ENCODE measurements at places on chromosomes 2 and 18.

- DNase-seq = no peak
Observed at GRCh38 chr2:224136396-224136795, 97.3 kb upstream of the SERPINE2 start.

GRCh38 chr2:102236132-102236531 is 49.3 kb downstream of the IL1RL2 start:
- no peak for DNase-seq

GRCh38 chr2:34123996-34124785 is 525.1 kb upstream of the FAM98A start:
- no peak for DNase-seq

- DNase-seq = no peak
Observed at GRCh38 chr2:86393521-86394491, 47.4 kb upstream of the KDM3A start.

GRCh38 chr2:191578031-191578430 is 99.9 kb upstream of the NABP1 start:
- DNase-seq = no peak

- DNase-seq = no peak
Observed at GRCh38 chr2:77873506-77873905, 351.3 kb upstream of the LRRTM4 start.

DNA sequence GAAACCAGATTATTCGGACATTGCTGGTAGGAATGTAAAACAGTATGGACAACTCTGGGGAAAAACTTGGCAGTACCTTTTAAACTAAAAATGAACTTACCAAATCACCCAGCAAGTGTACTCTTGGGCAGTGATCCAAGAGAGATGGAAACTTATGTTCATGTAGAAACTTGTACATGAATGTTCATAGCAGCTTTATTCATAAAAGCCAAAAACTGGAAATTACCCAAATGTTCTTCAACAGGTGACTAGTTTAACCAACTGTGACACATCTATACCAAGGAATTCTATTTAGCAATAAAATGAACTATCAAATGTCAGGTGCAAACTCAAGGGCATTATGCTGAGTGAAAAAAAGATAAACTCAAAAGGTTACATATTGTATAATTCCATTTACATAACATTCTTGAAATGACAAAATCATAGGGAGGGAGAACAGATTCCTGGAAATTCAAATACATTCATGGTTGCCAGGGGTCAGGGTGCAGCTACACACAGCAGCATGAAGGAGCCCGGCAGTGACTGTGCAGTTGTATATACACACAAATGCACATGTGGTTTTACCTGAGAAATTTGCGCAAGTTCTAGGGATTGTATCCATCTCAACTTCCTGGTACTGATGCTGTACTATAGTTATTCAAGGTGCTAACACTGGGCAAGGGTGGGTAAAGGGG is 3.5 kb upstream of the RNU4ATAC start:
- no peak for DNase-seq

DNA sequence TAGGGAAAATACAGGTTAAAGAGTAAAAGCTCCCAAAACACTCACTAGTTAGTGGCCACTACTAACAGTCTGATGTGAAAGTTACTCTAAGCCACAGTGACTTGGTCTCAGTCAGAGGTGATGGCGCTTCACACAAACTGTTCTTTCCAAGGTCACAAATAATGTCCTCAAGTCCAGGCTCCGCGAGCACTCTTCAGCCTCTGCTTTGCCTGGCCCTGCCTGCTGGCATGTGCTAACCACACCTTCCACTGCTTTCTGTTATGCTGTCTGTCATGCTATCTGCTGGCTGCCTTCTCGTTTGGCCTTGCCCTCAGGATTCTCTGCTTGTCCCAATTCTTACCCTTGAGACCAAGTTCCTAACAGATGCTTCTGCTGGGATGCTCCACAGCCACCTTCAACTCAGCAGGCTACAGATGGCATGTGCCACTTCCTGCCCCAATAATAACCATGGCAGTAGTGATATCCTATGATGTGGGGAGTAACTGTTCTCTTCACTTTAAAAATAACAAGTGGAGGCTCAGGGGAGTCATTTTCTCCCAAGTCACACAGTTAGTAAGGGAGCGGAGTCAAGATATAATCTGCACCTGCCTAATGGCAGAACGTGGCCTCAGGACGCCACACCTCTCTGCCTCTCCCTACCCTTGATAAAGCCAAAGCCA is 75.7 kb downstream of the ZAP70 start:
- DNase-seq = no peak

GRCh38 chr2:159557437-159558034 is 58.8 kb downstream of the BAZ2B start:
- no peak for DNase-seq

DNA sequence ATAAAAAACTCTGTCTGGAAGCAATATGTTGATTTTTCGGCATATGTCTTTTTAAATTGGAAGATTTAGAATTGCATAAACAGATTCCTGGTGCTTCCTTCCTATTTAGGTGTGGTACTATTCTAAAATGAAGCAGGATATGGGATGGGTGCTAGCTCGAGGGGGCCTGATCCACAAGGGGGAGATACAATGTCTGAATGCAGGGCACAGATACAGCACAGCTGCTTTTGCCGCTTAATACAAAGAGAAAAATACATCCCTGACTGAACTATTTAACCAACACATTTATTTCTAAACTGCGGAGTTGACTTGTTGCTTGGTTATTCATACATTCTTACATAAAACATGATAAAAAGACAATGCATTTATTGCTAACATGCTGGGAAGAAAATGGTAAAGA is 169.1 kb downstream of the TMEFF2 start:
- DNase-seq = no peak

DNA sequence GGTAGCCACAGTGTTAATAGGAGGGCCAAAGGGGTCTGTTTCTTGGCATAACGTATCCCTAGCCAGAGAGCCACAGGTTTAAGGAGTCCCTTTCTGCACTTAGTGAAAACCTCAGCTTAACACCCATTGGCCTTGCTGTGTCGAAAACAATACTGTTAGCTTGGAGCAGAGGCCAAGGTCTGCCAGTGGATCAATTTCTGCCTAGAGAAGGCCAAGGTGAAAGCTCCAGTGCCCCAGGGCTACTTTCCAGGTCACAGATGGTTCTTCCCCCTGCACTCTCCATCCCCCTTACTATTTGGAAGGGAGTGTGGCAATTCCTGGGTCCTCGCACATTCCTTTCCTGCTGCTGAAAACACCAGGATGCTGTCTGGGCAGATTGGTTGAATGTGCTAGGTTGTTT is 74.8 kb upstream of the TNP1 start:
- no peak for DNase-seq

- DNase-seq = no peak
Observed at GRCh38 chr2:149037851-149038250, 648 bp upstream of the LYPD6B start.

DNA sequence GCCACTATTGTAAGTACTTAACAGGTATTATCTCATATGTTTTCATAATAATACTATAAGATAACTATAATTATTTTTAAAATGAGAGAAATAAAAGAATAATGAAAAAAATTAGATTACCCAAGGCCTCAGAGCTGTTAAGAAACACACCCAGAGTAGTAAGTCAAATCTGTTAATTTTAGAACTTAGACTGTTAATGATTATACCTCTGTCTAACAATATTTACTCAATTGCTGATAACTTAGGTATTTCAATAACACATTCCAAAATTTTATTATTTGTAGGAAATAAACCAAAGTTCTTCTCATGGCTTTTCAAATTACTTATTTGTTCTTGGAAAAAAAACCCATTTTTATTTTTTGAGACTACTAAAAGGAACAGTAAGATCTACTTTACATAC is 227.5 kb upstream of the KCNH7 start:
- DNase-seq = no peak

Measured in stimulated activated CD8-positive, alpha-beta memory T cell treated with anti-CD3 and anti-CD28 coated beads, Interleukin-4, amount 100 ng/mL, for 1 hour (primary cell).